GM04504 (cell line): ENCODE measurements at places on chromosomes 7 and 10.

- DNase-seq: no peak
Measured at GRCh38 chr7:625376-625971, 101.0 kb upstream of the DNAAF5 start.

- DNase-seq: peak; percentile 68
Measured at GRCh38 chr7:5665094-5666025, 116.1 kb downstream of the RNF216 start.

DNA sequence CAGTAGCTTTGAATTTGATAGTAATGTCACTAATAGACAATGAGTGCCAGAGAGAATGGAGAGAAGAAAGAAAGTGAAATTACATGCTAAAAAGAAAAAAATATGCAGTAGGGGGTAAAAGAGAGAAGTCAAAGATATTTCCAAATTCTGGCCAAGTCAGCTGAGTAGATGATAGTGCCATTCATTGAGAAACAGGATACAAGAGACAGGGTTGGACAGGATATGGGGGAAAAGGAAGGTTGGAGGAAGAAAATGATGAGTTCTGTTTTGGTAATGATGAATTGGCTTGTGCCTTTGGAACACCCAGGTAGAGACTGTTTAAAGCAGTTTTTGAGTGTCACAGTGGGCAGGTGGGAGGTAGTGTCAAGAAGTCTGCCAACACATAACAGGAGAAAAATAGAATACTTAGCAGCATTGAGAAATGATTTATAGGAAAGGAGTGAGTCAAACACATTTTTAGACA, 78.3 kb downstream of the LRRC17 start:
- no peak for DNase-seq

GRCh38 chr7:4000139-4000538, 682.0 kb upstream of the FOXK1 start:
- no peak for DNase-seq

DNA sequence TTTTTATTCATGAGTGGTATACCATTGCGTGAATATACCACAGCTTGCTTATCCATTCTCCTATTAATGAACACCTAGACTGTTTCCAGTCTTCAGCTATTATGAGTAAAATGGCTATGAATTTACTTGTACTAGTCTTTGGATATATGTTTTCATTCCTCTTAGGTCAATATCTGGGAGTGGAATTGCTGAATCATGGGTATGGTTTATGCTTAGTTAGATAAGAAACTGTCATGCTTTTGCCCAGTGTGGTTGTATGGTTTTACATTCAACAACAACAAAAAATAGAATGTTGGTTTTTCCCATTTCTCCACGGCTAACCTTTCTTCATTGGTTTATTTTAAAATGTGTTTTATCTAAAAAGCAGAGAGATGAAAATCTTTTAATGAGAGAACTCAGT, 308.3 kb downstream of the PHF14 start:
- no peak for DNase-seq

DNA sequence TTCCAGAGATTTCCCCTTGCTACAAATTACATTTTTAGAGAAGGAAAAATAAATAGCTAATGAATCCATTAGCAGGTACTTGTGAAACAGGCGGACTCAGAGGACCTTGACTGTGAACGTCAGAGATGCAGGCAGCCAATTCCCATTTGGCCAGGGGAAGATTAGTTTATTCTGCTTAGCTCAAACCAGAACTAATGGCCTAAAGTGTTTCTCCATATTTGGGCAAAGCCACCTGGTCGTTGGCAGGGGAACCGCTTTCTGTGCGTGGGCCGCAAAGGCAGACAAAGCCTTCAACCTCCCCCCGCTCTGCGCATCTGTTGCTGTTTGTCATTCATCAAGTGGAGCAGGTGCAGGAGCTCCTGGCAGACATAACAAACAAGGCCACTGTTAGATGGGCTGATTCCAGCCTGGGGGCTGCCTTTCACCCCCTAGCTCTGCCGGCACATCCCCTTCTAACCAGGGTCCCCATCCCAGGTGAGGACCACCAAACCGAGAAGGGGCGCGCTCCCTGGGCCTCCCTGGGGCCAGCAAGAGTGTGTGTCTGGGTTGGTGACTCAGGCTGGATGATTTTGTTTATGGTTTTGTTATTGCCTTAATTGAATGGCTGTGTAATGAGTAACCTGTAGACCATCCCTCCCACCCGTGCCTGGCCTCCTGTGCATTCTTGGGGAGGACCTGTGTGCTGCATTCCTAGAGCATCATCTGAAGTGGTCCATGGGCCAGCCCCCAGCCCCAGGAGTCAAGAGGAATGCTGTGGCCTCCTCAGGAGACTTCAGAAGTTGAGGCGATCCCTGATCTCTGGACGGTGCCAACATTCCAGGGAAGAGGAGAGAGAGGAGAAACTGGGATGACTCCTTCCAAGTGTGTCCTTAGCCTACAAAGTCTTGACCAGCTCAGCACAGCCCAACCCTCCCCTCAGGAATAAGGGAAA, 14.5 kb upstream of the CPA1 start:
- DNase-seq: peak; percentile 61

DNA sequence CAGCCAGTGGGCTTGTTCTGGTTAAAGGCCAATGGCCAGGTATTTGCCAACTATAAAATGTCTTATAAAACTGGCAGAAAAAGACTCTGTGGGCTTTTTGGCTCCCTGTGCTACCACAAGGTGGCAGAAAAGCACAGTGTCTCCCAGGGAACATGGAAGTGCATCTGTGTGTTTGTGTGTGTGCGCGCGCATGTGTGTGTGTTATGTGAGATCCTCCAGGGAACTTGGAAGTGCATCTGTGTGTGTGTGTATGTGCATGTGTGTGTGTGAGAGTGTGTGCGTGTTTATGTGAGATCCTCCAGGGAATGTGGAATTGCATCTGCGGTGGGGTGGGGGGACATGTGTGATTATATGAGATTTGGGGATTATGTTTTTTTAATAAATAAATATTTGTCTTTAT, 30.2 kb upstream of the ABI1 start:
- DNase-seq: peak; percentile 32

DNA sequence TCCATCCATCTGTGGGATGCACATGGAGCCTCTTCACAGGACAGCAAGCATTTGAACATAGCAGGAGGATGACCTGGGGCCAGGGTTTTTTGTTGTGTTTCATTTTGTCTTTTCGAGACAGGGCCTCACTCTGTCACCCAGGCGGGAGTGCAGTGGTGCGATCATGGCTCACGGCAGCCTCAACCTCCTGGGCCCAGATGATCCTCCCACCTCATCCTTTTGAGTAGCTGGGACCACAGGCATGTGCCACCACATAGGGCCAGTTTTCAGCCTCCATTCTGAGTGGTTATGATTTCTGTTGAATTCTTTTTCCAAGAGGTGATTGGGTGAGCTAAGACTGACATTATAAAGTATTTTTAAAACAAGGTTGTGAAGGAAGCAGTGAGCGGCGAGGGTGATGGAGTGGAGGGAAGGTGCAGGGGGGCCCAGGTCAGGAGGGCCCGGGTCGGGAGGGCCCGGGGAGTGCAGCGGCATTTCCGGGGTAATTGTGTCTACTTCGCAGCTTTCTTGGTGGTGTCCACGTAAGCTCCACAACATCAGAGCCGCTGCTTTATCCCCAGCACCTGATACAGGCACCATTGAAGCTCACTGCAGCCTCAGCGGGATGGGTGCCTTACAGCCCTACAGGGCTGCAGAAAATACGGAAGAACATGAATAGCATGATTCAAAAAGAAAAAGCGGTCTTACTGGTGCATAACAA, 12.0 kb upstream of the LARP4B start:
- no peak for DNase-seq

- DNase-seq: no peak
Measured at GRCh38 chr7:124071843-124072242, 39.0 kb upstream of the TMEM229A start.

DNA sequence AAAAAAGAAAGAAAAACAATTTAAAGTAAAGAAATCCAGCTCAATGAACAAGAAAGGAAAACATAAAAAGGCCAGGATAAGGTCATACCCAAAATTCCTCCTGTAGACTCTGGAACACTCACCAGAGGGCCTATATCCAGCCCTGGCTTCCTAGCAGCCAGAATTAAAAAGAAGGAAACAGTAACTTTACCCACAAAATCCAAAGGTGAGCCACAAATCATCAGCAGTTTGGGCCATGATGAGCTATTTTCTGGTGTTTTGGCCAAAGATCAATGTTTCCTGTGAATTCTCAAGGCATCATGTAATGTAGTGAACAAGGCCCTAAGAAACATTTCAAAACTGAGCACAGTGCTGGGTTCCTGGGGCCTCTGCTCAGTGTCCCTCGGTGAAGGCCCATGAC, 87.8 kb downstream of the LARP4B start:
- DNase-seq: no peak

- no peak for DNase-seq
Measured at GRCh38 chr7:139776486-139777132, 1.2 kb downstream of the HIPK2 start.

DNA sequence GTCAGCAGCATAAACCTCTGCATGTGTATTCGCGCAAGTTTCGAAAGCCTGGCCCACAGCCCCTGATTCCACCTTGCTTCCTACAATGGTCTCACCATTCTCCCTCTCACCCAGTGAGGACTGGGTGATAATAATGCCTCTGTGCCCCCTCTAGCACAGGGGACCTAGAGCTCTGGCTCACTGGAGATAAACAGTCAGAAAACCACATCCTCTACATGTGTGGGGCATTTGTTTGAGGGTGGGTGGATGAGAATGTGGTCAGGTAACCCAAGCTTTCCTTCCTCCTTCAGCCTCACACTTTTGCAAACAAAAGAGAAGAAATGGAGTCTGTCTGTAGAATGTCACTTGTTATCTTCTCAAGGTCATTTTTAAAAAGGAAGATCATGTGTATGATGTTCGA, 373.5 kb downstream of the KCNMA1 start:
- no peak for DNase-seq

- no peak for DNase-seq
Measured at GRCh38 chr10:75431180-75432111, at the start of gene LRMDA. TSS of gene LRMDA (plus strand) at chr10:75431624.

- DNase-seq: no peak
Measured at GRCh38 chr10:113718969-113719822, 32.3 kb upstream of the PLEKHS1 start.

DNA sequence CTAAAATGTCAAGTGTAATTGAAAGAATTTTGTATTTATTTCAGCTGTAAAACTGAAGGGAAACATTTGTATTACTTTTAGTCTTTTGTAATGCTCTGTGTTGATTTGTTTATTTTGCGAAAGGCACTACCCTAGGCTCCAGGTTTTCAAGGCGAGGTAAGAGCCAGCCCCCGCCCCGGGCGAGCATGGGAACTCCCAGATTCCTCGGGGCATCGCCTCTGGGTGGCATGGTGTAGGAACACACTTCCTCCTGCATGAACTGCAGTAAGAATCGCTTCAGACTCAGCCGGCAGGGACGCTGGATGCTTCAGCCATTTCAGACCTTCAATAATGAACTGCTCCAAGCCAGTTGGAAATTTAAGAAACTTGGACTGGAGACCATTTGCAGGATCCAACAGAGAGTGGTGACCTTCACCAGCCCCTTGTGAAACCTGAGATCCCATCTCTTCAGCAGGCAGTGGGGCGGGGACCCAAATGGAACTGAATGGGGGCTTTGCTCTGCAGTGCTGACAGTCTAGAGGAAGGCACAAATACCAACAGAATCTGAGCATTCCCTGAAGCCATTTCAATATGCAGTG, 544.3 kb upstream of the MGMT start:
- DNase-seq: no peak
